Spleen (tissue), 13 donors: ENCODE measurements at places on chromosomes 2 and 18.

DNA sequence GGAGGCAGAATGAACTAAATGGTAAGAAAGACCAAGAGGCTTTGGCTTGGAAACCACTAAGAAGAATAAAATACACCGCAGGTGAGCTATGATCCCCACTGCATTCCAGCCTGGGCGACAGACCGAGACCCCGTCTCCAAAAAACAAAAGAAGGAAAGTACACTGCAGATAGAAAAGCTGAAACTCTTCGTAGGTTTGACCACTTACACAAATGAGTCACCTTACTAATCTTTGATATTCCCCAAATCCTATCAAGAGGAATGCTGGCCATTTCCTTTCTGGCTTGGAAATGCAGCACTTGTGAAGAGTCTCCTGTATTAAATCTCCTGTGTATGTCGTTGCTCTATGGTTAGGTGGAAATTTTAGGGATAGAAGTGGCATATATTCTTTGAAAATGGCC is 108.8 kb downstream of the MTCL1 start:
- no peak for DNase-seq

DNA sequence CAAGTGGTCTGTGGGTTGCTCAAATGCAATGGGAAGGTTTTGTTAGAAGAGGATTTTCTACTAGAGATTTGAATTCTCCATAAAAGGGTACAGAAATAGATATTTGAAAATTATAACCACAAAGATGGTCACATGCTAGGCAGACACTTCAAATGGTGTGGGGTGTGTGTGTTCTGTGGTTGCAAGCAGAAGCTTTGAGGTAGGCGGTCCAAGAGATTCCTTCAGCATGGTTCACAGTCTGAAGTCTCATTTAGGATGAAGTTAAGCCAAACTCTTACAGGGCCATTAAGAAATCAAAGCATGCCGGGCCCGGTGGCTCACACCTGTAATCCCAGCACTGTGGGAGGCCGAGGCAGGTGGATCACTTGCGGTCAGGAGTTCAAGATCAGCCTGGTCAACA is 38.3 kb upstream of the RMDN2 start:
- DNase-seq = no peak

GRCh38 chr2:7992612-7993602 is 688.9 kb upstream of the ID2 start:
- DNase-seq = no peak

GRCh38 chr2:224072541-224073188 is 33.6 kb upstream of the SERPINE2 start:
- no peak for DNase-seq

GRCh38 chr2:144180131-144180530 is 339.8 kb downstream of the ZEB2 start:
- DNase-seq = no peak

DNA sequence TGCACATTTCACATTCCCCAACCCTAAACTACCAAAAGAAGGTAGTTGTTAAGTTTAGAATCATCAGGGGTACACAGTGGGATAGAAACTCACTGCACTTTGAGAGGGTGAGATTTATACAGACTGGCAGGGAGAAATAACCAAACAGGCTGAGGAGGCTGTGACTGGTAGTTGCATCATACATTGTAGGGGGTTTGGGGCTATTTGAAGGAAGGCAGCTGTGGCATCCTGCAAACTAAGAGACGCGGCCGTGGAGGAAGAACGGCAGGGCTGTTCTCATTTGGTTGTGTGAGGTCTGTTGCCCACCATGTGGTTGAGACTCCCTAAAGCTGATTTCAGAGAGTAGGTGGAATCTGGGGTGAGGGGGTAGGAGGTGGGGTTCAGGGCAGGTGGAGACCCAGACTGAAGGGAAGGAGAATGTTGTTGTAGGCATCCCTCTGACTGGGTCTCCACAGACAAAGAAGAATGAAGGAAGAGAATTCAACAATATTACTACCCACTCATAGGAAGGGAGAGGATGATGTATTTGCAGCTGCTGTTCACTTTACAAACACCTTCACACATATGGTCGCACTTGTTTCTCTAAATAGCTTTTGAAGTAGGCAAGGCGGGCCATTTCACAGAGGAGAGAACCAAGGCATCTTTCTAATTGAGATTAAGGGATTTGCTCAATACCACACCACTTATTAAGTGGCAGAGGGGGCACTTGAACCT is 170.9 kb upstream of the SIX2 start:
- no peak for DNase-seq

DNA sequence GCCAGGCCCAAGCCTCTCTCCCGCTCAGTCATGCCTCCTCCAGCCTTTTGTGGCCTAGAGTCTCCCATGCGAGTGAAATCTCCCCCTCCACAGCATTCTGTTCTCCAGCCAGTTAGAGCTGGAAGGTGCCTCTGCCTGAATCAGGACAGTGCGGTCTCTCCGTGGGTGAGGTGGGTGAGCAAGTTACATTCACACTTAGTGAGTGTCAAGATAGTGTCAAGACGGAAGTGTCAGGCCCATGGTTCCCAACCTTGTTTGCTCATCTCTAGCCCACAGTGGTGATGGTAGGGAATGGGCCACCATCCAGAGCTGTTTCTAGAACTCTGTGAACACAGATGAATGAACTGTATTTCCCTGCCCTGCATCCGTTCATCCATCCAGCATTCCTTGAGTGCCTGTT is 59.5 kb downstream of the LPIN1 start:
- DNase-seq = no peak

- DNase-seq = no peak
Measured at GRCh38 chr2:171509945-171510731, 12.1 kb upstream of the CYBRD1 start.
